ENCODE measurements at places on chromosomes 4 and X.

DNA sequence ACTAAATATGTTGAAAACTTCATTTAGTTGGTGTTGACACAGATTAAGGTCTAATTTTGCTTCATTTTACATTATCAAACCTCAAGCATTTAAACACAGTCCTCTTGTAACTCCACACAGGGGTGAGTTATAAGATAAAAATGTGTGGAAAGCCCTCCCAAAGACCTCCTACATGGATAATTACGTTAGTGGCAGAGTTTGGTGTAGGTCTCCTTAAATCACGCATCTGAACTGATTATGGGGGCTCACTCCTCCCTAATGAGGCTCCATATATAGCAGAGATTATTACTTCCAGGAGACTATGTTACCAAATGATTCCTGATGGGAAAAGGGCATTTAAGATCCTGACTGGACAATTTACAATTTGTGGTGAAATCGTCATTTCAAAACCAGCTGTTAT, 32.2 kb upstream of the VCX3B start:
- no peak for DNase-seq

- DNase-seq: no peak
Observed at GRCh38 chr4:108991551-108992328, 228.9 kb upstream of the ETNPPL start.

- peak; percentile 40 for DNase-seq
Observed at GRCh38 chr4:25563071-25563564, 92.5 kb upstream of the SLC34A2 start.

DNA sequence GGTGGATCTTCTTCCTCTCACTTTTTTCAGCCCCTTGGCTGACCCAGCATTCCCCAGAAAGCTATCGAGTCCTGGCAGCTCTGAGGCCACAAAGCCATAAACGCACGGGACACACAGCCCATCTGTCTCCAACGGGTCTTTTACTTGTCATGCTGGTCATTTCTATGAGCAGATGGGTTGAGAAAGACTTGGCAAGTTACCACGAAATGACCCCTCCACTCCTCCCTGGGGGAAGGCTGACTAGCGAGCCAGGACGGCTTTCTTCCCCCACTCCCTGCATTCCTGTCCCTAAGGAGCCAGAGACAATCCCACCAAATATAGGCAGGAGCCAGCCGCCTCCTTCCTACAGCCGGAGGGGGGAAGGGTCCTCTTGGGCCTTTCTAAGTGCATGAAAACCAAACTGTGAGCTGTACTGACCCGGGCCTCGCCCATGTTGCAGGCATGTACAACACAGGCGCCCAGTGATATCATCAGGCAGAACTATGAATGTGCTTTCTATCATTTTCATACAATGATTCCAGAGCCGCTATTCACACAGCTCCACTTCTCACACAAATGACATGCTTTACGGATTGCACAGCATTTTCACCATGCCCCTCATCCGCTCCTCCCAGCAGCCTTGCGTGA, 28.6 kb downstream of the AFAP1 start:
- DNase-seq: no peak

All from DMS79 (cell line).